Thyroid gland (tissue), 4 donors: ENCODE measurements at places on chromosomes 1 and 21. TPM values are rescaled to one million over a fixed set of nuclear protein-coding genes. Genes with fewer than 3 reads are reported as not detected.
A peak's percentile ranks its signal among the peaks of the same experiment; 100 is the strongest.

- peak; percentile 63 for DNase-seq
Measured at GRCh38 chr1:154999571-155000410, 2.8 kb upstream of the ZBTB7B start.

DNA sequence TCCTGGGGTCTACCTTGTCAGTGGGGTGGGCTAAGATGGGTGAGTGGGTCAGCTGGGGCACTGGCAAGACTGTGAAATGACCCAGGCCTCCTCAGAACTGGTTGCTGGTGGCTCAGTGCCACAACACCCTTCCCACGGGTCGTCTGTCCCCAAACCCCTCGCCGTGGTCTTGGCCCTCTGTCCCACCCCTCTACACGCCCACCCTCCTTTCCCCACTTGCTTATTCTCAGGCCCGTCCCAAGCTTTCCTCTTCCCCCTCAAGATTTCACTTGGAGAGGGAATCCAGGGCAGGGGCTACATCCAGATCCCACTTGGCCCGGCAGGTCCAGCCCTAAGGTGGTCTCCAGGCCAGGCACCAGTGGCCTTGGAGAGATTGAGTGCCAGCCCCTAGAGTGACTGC is 16.7 kb downstream of the CSF1 start:
- no peak for DNase-seq

- DNase-seq, result peak; percentile 94
Measured at GRCh38 chr1:231337472-231338269, at the start of gene EXOC8. Gene EXOC8, minus strand, starts transcription at chr1:231337852. Its CDS starts 107 bp downstream, at chr1:231337745.

TMEM240 gene
- 1.3 TPM for total RNA-seq

LCE1E gene
- not detected for total RNA-seq

DNA sequence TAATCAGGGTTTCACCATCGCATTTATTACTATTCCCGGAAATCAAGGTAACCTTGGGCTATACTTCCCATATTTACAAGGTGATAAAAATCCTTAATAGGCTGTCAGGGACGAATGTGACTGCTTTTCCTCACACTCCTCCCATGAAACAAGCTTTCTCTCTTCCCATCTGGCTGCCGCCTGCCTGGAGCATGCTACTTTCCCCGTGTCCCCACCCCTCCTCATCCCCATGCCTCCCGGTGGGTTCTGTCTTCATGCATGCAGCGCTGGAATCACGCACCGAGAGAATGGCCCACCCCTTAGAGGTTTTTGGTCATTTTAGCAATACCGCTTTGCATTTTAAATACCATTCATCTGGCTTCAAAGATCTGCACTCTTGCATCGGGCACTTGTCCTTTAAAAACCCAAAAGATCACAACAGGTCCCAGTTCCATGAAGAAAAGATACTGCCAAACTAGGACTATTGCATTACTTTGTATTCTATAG is 339.1 kb downstream of the NTNG1 start:
- DNase-seq, result no peak

- no peak for DNase-seq
Measured at GRCh38 chr1:226584164-226584563, 35.6 kb downstream of the STUM start.

DNA sequence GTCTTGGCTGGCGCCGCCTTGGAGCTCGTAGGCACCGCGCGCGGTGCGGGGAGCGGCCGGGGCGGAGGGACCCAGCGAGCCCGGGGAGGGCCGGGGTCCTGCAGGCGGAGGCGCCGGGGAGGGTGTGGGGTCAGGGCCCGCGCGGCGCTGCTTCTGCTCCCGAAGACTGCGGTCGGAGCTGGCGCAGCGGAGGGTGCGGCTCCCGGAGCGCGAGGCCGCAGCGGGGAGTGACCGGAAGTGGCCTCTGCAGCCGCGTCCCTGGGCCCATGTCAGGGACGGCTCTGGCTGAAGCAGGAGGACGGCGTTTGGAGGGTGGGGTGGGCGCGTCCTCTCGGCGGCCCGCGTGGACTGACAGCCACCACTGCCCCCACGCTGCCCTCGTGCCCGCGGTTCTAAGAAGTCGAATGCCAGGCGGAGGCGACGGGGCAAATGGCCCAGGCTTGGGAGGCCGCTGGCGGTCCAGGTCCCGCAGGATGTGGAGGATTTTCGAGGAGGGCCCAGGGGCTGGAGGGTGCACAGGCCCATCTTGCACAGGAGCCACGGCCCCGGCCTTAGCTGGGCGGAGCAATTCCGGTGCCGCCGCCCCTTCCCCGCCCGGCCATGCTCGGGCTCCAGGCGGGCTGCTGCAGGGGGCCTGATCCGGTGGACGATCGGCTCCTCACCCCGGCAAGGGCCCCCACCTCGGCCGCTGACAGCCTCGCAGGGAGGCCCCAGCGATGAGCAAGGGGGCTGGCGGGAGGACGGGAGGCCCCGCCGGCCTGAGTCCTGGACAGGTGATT is 7.7 kb upstream of the ZNF669 start:
- peak; percentile 79 for DNase-seq
